Activated T-cell treated with anti-CD3 and anti-CD28 coated beads, Interleukin-2, amount 50 U/mL, for 4 hours (primary cell): ENCODE measurements at places on chromosomes 13 and 19.
A peak's percentile ranks its signal among the peaks of the same experiment; 100 is the strongest.

DNA sequence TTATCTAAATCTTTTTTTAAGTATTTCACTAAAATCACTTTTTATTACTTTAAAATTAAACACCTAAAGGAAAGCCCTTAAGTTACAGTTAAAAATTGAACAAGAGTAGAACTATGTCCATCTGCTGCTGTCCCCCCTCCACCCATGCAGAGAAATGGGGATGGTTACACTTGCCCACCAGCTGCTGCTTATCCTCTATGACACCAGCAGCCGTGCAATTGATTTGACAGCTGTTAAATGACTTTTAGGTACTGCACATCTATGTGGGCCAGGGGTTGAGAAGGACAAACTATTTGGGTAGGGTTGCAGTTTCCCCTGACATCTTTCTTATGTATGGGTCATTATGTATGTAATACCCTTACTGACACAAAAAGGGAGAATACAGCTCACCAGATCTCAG lies 77.2 kb downstream of the TBC1D4 start:
- DNase-seq = no peak

DNA sequence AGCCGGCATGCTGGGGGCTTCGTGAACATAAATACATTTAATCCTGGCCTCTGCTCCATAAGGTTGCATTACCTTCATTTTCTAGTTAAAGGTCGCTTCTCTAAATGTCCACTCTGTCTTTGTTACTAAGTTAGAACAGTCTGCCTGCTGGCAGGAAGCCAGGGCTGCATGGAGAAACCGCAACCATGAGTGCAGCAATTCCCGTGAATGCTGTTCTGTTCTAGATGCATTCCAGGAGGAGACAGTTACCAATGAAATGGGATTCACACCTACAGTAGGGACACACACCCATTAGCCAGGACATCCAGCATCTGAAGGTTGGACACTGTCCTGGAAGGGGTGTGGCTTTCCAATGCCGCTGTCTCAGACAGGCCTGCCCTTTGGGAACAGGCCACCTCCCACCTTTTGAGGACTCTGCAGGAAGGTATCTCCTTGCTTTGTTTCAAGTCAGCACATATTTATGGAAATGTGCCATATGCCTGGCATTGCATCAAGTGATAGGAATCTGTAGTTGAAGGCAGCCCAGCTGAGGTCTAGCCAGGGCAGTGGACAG lies 129.7 kb downstream of the SLC7A1 start:
- no peak for DNase-seq

DNA sequence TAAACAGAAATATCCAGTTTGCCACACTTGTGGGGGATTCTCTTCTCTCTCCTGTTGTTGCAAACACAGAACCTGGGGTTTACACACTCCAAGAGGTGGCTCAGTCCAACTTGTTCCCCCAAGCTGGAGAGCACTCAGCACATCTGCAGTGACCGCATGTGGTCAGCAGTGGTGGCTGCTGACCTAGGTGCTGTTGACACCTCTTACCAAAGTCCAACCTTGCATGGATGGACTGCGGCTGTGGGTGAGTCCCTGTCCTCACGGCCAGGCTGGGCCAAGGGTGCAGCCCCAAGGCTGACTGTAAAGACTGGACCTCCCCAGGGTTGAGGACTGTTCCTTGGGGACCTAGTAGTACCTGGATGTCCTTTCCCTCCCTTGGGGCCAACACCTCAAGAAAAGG lies 6.1 kb downstream of the LRFN3 start:
- DNase-seq = no peak

DNA sequence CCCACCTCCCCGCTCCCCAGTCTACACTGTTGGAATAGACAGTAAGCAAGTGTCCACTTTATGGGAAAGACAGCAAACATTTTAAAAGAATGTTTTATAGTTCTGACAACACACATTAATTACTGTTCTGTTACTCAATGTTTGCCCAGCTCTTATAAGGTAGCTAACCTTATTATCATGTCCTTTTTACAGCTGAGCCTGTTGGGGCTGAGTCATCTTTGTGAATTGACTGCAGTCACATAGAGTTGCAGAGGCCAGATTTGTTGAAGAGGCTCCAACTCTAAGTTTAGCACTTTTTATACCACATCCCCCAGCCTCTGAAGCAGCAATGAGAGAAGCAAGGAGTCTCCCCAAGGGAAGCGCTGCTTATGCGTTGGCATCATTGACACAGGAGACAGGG lies 76.2 kb downstream of the C13orf42 start:
- DNase-seq = no peak

- no peak for DNase-seq
These were observed 3.1 kb downstream of the RAD23A start for GRCh38 chr19:12948612-12949362.

GRCh38 chr13:76164290-76164689 lies 528.2 kb downstream of the LMO7 start:
- DNase-seq = no peak

- DNase-seq = no peak
These were observed 714.5 kb downstream of the UQCRFS1 start for GRCh38 chr19:28498404-28498976.

GRCh38 chr19:11142528-11143171 lies 12.9 kb downstream of the SPC24 start:
- DNase-seq = no peak

DNA sequence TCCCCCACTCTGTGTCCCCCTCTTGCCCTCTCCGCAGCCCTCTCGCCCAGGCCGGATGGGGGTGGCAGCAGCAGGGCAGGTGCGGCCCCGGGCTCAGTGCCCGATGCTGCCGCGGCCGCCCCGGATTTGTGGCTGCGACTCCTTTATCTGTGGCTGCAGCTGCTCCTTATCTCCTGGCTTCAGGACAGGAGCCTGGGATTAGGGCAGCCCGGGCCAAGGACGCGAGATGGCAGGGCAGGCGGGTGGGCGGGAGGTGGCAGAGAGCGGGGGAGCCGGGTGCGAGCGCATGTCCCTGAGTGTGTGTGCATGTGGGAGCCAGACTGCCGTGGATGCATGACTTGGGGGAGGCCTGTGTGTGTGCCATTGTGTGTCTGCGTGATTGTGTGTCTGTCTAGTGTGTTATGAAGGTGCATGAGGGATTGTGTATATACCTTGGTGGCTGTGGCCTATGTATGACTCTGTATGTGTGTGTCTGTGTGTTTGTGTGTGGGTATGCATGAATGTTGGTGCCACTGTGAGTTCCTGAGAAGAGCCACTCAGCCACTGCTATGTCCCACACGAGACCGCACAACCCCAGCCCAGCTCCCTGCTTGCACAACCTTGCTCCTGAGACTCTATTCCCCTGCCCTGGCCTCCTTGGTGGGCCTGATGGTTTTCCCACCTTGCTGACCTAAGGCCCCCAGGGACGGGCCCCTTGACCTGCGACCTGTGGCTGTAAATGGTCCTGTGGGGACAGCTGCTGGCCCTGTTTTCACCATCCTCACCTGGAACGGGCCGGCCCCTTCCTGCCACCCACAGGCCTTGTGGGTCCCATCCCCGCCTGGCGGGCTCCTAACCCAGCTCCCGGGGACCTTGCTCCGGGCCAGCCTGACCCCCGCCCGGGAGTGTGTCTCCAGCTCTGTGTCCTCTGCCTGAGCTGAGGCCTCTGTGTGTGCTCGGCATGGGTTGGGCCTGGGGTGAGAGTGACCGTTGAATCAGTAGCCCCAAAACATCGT lies 5.3 kb upstream of the NRTN start:
- DNase-seq = no peak

DNA sequence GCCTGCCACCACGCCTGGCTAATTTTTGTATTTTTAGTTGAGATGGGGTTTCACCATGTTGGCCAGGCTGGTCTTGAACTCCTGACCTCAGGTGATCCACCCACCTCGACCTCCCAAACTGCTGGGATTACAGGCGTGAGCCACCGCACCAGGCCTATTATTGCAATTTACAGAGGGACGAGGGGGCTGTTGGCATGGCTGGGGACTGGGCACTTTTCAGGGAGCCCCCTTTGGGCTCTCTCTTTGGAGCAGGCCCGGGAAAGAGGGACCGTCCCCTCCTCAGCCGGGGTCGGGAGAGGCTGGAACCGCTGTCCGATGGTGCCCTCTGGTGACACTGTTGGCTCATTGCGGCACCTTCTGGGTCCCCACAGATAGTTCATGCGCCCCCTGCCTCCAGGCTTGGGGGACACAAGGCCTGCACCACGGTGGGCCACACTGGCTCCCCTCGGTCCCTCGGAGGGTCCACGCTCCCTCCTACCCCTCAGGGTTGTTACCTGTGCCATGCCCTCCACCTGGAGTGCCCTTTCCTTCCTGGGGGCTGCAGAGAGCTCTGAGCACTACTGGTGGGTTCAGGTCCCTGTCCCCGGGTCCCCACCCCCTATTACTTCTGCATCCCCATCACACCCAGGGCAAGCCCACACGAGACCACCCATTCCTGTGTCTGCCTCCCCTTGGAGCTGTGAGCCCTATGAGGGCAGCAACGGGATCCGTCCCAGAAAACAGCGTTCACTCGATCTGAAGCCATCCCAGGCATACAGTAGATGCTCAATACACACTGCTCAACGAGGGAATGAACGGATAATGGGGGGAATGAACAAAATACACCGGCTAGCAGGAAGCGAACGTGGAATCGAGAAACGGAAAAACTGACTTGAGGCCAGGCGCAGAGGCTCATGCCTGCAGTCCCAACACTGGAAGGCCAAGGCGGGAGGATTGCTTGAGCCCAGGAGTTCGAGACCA lies 12.5 kb downstream of the FEM1A start:
- peak; percentile 65 for DNase-seq

DNA sequence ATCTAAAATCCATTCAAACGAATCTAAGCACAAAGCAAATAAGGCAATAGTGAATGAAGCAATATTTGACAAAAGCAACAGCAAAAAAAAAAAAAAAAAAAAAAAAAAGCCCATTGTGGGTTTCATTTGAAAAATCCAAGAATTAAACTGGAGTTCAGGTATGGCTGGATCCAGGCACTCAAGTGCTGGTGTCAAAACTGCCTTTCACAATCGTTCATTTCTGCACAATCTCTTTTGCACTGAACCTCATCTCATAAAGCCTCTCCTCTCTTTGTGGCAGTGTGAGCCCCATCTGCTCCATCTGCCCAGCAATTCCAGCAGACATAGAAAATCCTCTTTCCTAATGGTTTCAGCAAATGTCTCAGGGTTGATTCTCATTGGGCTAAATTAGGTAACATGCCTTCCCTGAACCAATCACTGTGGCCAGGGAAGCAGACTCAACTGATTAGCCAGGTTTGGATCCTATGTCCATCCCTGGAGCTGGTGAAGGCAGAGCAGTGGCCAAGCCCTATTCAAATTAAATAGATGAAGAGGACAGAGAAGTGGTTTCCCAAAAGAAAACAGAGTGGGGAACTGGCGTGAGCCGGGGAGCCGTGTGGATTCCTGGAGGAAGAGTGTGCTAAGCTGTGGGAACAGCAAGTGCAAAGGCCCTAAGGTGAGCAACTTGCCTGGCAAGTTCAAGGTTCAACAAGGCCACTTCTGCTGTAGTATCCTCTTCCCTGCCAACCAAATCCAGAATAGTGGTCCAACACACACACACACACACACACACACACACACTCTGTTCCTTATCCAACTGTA lies 1.2 kb upstream of the HIF3A start:
- no peak for DNase-seq

GRCh38 chr13:39345982-39346381 lies 257.0 kb downstream of the LHFPL6 start:
- DNase-seq = no peak

- DNase-seq = no peak
These were observed 36.8 kb downstream of the ACTN4 start for GRCh38 chr19:38684078-38684861.

- no peak for DNase-seq
These were observed 79.4 kb downstream of the FOXO1 start for GRCh38 chr13:40586886-40587565.

DNA sequence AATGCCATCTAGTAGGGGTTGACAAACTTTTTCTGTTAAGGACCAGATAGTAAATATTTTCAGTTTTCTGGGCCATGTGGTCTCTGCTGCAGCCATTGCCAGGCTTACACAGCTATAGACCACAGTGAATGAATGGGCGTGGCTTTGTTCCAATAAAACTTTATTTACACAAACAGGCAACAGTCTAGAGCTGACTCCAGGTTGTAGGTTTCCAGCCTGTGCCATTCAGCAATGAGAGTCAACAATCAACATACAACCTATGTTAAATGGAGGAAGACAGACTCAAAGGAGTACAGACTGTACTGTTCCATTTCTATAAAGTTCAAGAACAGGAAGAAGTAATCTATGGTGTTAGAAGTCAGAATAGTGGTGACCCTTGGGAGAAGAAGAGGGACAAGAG lies 15.2 kb upstream of the IZUMO2 start:
- no peak for DNase-seq

DNA sequence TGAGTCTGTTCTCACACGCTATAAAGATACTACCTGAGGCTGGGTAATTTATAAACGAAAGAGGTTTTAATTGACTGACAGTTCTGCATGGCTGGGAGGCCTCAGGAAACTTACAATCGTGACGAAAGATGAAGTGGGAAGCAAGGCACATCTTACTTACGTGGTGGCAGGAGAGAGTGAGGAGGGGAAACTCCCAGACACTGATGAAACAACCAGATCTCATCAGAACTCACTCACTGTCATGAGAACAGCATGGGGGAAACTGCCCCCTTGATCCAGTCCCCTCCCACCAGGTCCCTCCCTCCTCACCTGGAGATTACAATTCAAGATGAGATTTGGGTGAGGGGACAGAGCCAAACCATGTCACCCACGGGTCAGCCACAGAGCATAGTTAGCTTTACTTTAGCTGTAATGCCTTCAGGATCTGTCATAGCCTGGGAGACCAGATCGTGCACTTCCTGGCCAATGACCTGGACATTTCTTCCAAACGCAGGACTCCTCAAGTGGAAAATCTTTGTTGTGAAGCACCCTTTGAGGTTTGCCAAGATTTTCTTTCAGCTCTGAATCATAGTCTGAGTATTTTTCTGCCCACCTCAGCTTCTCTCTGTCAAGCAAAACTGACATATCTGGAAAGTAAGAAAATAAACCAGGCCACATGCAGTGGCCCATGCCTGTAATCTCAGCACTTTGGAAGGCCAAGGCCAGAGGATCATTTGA lies 25.2 kb upstream of the HIF3A start:
- no peak for DNase-seq

DNA sequence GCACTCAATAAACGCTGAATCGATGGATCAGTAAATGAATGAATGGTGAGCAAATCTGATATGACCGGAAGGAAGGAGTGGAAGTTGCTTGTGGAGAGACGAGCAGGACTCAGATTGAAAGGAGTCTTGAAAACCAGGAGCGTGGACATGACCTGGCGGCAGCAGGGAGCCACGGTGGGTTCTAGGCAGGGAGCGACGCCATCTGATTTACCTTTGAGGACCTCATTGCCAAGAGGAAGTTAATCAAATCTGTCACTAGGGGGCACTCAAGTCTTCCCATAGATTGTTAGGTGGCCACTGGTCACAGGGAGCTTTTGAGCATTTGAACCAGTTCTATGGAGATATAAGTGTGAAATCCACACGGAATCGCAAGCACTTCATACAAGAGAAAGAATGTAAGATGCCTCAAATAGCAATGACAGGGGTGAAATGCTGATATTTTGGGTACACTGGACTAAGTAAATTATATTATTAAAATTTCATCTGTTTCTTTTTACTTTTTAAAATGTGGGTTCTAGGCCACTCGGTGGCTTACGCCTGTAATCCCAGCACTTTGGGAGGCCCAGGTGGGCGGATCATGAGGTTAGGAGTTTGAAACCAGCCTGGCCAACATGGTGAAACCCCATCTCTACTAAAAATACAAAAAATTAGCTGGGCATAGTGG lies 9.2 kb upstream of the FBN3 start:
- peak; percentile 15 for DNase-seq

- no peak for DNase-seq
These were observed 4.2 kb downstream of the PDX1 start for GRCh38 chr13:27923794-27924528.
